ENCODE measurements at places on chromosomes 11 and 22.
A peak's percentile ranks its signal among the peaks of the same experiment; 100 is the strongest.

DNA sequence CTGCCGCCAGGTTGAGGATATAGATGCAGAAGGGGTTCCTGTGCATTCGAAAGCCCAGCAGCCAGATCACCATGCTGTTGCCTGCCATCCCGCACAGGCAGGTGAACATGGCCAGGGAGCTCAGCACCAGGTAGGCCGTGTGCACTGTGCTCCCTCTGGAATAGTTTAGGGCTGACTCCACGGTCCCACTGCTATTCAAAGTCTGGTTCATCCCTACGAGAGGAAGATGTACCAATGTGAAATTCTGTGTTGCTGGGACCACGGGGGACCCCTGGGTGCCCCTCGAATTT, at the start of gene MRGPRD:
TSS of gene MRGPRD (minus strand) at position 211 of the 290 bp plus-strand sequence. CDS start at position 211, 0 bp downstream.
- DNase-seq = no peak

- DNase-seq = no peak
These were observed 22.6 kb upstream of the MYOD1 start for GRCh38 chr11:17696741-17697140.

DNA sequence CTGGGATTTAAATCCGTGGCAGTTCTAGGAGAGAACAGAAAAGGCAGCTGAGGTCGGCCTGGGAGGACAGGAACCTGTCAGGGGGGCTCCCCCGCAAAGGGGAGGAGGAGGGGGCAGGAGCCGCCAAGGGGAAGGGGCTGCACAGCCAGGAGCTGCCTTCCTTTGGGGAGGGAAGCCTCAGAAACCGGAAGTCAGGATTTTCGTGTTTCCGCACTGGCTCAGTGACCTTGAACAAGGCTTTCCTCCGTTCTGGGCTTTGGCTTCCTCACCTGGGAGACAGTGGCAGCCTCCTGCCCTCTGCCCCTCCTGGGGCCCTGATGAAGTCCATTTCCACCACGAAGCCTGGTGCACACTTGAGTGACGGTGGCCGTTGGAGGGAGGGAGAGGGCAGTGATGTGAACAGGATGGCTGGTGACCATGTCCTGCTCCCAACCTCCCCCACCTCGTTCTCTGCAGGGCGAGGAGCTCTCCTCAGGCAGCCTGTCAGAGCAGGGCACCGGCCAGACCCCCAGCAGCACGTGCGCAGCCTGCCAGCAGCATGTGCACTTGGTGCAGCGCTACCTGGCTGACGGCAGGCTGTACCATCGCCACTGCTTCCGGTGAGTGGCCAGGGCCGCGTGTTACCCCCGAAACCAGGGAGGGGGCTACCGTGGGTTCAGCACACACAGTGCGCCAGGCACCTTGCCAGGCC, 12.6 kb downstream of the MICALL1 start:
- DNase-seq = no peak

DNA sequence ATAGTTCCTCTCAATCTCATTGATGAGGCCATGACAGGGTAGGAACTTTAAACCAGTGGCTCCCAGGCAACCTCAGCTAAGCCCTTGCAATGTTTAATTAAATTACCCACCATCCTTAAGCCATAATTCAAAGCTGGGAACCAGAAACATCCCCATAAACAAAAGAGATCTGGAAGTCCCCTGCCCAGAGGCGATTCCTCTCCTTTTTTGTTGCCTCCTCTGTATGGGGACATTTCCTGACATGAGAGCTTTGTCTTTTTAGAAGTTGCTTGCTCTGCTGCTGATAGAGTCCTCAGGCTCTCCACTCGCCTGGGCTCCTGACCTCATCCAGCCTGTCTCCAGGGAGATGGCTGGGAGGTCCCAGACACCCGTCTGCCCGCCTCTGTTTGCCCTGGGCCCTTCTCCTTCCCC, 3.2 kb downstream of the DTX4 start:
- DNase-seq = no peak

- DNase-seq = no peak
These were observed 16.9 kb downstream of the CTNND1 start for GRCh38 chr11:57778318-57779037.

- DNase-seq = no peak
These were observed 100.3 kb downstream of the BRD1 start for GRCh38 chr22:49727191-49727880.

DNA sequence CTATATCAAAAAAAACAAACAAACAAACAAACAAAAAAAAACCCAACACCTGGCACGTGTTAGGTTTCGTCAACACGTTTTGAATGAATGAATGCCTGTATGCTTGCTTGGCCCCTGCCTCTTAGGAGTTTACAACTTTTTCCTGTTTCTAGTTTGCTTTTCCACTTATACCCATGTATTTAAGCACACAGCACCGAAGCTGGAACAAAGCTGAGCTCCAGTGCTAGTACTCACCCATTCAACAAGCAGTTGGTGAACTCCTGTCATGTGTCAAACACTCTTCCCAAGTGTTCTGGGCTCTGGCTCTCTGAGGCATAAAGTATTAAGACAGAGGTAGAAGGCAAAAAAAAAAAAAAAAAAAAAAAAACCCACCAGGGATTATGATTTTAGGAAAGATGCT, 599.3 kb downstream of the BUD13 start:
- DNase-seq = no peak

- DNase-seq = no peak
These were observed 82.9 kb downstream of the PIWIL4 start for GRCh38 chr11:94649964-94650623.

GRCh38 chr22:32052936-32053791, 10.1 kb downstream of the SLC5A1 start:
- no peak for DNase-seq

DNA sequence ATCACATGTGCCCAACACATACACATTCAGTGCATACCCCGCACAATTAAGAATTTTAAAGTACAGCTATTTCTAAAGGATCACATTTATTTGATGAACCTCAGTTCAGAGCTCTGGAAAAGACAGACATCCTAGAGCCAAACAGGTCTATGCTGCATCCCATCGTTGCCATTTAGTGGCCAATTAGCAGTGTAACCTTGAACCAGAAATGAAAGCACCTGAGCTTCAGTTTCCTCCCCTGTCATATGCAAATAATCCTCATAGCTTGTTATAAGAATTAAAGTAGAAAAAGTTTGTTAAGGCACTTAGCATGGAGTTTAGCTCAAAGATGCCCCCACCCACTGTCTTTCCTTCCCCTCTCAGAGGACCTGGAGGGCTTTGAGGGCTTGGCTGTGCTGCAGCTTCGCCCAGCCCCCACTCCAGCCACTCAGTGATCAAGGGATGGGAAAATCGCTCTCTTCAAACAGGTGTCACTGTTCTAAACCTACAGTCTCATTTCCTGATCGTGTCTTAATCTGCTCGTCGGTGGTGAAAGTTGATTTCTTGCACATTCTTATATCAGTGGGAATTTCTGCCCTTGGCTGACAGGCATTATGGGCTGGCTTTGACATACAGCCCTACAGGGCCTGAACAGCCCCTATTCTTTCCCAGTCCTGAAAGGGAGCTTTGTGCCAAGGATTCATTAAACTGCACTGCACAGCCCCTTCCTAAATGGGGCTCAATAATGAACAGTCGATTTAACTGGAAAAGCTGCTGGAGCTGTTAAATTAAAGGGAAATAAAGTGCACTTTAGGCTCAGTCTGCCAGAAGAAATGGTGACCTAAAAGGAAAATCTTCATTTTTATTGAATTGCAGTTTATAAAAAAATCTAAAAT, 23.3 kb upstream of the FAM181B start:
- DNase-seq = no peak

- no peak for DNase-seq
These were observed 14.1 kb downstream of the VSIG10L2 start for GRCh38 chr11:125959931-125960330.

- DNase-seq = peak; percentile 72
These were observed at the start of gene PNPLA3 for GRCh38 chr22:43923631-43924464. Gene PNPLA3, plus strand, starts transcription at chr22:43923805. Its CDS starts 107 bp downstream, at chr22:43923912.

GRCh38 chr11:32584921-32585320, 1.3 kb downstream of the EIF3M start:
- DNase-seq = no peak

DNA sequence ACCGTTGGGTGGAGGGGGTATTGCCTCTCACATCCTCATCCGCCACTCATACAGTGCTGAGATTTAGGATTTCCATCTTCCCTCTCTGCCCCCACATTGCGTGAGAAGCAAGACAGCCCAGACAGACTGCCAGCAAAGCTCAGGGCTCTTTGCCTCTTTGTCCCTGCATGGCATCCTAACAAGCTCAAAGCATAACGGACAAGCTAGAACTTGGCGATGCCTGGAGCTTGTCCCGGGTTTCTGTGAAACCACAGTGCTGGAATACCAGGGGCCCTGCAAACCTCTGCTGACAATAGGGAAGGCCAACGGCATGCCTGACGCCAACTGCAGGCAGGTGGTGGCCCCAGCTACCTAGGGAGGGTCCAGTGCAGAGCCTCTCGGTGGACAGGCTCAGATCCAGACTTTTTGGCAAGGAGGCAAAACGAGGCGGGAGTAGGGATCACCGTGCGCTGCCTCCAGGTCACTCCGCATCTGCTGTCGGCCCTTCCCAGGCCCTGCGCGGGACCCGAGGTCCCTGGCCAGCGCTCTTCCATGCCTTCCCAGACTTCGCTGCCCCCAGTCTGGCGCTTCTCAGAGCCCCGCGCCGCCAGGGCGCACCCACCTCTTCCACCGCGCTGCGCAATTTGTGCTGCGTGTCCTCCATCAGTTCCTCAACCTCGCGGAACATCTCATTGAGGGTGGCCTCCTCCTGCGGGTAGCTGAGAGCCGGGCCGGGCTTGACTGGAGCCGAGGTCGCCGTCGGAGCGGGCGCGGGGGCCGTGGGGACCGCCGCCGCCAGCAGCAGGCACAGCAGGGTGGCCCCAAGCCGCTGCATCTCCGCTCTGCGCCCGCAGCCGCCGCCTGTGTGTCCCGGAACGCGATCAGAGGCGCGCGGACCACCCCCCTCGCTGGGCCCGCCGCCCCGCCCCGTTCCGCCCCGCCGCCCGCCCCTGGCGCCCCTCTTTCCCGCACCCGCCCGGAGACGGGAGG, at the start of gene DKK3:
TSS of gene DKK3 (minus strand) at position 858 of the 969 bp plus-strand sequence. CDS start at position 814, 44 bp downstream.
- no peak for DNase-seq

DNA sequence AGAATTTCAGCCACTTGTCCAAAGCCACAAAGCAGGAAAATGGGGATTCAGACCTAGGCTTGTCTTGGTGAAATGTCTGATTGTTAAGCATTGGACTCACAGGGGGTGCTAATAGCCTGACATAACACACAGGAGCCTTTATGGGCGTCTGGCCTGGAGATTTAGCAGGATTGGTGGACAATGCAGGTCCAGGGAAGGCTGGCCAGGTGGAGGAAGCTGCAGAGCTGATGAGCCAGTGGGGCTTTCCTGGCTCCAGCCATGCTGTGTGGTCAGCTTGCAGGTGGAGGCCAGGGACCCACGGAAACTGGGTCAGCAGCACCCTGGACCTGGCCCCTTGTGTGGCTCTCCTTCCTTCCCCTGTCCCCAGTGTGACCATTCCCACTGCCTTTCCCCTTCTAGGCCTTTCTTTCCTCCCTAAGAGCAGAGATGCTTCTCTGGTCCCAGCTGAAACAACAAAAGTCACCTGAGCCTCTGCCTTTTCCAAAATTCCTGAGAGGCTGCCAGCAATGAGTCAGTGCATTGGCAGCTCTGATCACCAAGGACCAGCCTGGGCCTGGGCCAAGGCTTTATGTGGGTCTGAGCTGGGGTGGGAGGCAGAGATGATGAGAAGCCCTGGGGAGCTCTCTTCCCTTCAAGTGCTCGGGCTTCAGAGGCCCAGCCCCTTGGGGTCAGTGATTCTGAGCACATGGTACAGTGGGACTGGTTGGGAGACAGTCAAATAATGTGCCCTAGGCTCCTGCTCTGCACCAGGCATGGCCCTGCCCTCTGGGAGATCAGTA, 85.2 kb downstream of the CCDC81 start:
- DNase-seq = no peak

DNA sequence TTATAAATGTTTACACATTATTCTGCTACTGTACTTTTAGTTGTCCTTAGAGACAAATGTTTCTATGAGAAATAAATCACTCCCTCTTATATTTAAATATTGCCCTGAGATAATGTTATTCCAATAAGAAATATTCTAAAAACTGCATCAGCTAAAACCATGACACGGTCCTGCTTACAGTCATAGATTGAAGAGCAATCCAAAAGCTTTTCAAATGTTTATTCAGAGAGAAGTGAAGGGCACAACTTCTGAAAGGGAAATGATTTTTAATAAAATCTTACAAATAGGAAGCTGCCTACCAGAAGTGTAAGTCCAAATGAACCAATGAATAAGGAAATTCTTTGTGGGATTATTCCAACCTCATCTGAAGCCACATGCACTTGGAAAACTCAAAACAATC, 49.2 kb downstream of the STK33 start:
- no peak for DNase-seq

DNA sequence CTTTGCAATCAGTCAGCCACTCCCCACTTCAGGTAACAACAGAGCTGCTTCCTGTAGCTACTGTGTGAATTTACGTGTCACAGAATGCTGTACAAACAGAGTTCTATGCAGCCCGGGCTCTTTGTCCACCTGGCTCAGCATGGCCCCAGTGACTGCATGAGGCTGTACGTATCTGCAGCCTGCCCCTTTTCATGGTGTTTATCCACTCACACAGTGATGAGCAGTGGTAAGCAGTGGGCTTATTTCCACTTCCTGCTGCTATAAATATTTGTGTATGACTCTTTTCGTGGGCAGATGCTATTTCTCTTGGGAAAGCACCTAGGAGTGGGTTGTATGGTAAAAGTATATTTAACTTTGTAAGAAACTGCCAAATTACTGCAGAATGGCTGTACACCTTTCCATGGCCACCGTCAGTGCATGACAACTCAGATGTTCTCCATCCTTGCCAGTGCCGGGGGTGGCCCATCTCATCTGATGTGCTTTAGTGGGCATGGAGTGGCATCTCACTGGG, 43.3 kb downstream of the MYEOV start:
- DNase-seq = no peak

DNA sequence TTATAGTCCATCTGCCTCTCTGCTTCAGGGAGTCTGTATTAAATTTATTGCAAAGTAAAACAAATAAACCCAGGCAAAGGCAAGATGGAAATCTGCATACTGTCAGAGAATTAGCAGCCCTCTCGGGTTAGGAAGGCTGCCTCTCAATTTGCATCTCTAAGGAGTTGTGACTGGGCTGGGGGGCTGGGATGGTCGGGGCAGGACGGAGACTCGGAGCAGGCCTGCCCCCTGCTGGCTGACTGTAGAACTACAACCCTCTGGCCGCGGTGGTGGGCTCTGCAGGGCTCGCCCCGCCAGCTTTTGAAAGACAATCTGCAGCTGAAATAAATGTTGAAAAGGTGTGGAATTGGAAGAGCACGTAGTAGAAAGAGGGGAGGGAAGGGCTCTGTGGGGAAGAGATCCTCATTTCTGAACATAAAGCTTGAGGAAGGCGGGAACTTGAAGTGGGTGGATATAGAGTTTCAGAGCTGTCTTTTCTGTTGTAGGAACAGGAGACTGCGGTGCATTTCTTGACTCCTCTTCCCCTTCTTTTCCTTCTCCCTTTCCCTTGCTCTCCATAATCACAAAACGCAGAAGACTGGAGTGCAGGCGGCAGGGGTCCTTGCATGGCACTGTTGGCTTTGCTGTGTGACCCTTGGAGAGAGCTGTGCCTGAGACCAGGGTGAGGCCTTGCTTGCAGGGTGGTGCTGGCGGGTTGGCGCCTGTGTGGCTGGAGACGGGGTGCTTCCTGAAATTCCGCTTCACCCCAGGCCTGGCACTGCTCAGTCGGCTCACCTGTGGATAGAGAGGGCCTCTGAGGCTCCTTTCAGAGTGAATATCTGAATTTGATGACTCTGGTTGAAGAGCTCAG, 22.6 kb upstream of the PKNOX2 start:
- peak; percentile 51 for DNase-seq

GRCh38 chr11:32006799-32007388, 84.0 kb upstream of the RCN1 start:
- DNase-seq = no peak
